ENCODE measurements at places on chromosomes 3 and 15.

- no peak for DNase-seq
Measured at GRCh38 chr15:25869701-25870100, 6.6 kb upstream of the ATP10A start.

GRCh38 chr15:31802761-31803160 is 227.6 kb upstream of the CHRNA7 start:
- DNase-seq, result no peak

DNA sequence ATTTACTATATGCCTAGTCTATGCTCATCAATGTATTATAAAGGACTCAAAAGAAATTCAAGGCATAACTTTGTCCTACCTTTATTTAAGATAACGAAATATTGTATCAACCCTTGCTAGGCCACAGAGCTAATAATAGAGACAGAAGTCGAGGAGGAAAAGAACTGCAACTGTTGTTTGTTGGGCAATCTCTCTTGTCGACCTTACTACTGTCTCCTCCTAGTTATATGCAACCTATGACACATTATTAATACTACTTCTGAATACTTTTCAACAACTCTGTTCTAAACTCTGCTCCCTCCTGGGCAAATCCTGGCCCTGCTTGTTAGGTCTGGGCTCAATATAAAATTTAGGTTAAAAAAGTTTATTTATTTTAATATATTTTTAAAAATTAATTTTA is 24.6 kb downstream of the SPPL2A start:
- no peak for DNase-seq

- no peak for DNase-seq
Measured at GRCh38 chr3:183975981-183976662, 41.6 kb downstream of the ABCC5 start.

- DNase-seq, result no peak
Measured at GRCh38 chr3:126083511-126083912, 412 bp downstream of the SLC41A3 start.

- DNase-seq, result no peak
Measured at GRCh38 chr3:51961602-51962569, 5.4 kb downstream of the PCBP4 start.

DNA sequence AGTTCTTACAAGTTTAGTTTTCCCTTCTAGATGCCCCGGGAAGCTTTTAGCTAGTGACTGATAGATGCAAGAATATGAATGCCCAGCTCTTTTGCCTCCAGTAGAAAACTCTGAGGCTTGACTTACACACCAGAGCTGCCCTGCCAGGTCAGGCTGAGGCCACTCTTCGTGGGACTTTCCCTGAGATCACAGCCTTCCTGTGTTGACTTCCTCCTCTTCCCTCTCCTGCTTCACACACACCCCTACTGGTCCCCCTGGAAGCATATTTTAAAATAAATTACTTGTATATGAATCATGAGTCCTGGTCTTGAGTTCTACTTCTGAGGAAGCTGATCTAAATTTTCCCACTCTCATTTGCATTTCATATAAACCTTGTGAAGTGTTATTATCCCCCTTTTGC is 413.7 kb downstream of the PDCD6IP start:
- DNase-seq, result no peak

- no peak for DNase-seq
Measured at GRCh38 chr15:62734706-62735105, 307.8 kb upstream of the TPM1 start.

DNA sequence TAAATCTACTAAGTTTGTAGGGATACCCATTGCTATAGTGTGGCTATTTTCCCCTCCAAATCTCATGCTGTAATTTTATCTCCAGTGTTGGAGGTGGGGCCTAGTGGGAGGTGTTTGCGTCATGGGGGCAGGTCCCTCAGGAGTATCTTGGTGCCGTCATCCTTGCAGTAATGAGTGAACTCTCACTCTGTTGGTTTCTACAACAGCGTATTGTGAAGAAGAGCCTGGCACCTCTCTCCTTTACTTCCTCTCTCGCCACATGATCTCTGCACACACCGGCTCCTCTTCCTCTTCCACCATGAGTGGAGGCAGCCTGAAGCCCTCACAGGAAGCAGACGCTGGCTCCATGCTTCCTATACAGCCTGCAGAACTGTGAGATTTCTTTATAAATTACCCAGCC is 34.0 kb upstream of the TRPM1 start:
- DNase-seq, result no peak

DNA sequence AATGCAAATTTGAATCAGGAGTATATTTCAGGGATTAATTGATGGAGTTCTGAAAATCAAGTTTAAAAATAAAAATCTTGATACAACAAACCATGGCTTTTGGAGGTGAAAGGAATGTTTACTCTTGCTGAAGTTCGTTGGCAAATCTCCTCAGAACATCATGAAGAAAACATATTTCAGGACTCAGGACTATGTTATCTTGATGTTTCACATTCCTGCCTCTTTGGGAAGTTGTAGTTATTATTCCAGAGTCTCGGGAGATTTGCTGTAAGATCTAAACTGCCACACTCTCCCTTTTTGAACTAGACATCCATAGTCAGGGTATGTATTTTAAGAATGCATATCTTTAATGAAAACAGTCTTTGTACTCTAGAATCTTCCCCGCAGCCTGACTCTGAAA is 271.2 kb downstream of the RBMS3 start:
- DNase-seq, result no peak

DNA sequence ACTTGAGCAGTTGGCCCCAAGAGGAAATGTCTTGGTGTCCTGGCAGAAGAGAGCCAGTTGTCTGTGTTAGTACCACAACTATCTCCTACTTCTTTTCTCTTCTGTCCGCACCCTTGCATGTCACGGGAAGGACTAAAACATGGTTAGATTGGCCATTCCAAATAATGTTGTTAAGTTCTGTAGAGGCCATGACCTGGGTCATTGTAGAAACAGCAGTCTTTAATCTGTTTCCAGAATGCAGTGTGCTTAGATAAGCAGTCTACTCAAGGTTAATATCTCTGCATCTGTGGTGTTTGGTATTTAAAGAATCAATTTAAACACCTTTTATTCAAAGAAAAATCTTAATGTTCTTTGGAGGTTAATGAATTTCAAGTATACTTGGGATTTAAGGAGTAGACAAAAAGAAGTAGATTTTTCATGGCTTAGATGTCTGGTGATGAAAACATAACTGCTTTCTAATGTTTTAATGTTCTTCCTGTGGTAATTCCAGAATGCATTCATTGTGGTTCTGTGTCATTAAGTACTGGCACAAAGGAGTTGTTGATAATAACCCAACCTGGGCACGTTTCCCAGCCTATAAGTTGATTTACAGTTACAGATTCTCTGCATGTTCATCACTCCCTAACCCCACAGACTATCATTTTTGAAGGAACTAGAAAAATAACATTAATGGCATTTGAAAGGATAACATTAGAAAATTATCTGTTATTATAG is 58.9 kb downstream of the TMEM108 start:
- no peak for DNase-seq

DNA sequence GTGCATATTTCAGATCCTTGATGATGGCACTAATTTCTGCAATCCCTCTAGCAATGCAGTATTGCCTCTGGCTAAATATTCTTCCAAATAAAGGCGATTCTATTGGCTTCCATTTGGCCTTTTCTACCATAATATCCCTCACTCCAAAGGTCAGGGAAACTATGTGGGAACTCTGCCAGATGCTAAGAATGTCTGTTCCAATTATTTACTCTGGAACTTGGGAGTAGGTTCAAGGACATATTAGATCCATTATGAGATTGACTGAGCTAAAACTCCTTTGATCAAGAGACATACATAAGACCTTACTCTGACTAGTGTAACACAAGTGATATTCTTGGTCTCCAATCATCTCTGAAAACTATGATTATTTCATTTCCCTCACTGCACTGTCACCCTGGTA is 674.5 kb upstream of the NECTIN3 start:
- no peak for DNase-seq

DNA sequence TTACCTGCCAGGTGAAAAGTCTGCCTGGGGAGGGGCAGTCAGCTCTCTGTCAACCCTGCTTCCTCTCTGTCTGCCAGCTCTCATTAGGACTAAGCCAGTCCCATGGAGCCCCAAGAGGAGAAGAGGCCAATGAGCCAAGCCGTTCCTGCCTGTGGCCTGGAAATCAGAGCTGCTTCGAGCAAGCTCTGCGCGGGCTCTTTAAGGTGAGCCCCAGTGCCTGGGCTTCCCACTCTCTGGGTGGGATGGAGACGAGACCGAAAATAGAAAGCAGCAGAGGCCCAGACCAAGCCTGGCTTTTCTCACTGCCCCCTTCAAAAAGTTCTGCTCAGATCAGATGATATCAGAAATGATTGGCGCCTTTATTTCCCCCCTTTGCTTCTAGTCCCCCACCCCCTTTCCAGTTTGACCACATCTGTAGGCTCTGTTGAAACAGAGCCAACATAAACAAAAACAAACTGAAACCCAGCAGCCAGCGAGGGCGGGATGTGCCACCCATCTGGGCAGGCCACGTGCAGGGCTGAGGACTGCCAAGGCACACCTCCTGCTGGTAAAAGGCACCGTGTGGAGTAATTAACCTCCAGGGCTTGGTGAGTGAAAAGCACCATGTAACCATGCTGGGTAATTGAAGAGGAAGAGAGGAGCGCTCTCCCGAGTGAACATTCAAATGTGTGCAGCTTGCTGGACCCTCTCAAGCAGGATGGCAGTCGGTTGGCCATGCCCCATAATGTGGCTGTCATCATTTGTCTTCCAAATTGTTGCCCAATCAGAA is 471.0 kb upstream of the PROK2 start:
- peak; percentile 66 for DNase-seq

DNA sequence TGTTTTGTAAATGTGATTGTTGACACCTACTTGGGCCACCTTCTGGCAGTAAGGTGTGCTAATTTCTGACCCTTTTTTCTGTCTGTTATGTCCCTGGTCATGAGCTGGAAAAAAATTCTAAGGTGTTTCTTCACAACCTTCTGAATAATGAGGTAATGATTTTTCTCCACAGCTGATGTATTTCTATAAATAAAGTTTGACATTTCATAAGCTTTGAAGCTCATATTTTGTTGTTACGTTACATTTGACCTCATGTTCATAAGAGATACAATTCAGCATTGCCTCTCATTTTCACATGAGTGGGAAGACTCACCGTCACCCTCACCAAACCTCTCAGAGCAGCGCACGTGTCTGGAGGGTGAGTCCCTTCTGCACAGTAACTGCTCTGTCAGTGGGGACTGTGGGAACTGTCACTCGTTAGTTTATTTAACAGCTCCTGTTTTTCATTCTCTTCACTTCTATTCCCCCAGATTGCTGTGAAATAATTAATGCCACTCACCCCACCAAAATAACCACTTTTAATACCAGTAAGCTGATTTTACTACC is 140.9 kb downstream of the PLCL2 start:
- DNase-seq, result no peak

- DNase-seq, result no peak
Measured at GRCh38 chr15:33442449-33442848, 131.7 kb downstream of the RYR3 start.

GRCh38 chr15:92586383-92586942 is 69.1 kb downstream of the FAM174B start:
- no peak for DNase-seq

- no peak for DNase-seq
Measured at GRCh38 chr3:112802338-112802737, 44.3 kb downstream of the CD200R1L start.

GRCh38 chr15:81783586-81783985 is 262.2 kb downstream of the MEX3B start:
- no peak for DNase-seq

DNA sequence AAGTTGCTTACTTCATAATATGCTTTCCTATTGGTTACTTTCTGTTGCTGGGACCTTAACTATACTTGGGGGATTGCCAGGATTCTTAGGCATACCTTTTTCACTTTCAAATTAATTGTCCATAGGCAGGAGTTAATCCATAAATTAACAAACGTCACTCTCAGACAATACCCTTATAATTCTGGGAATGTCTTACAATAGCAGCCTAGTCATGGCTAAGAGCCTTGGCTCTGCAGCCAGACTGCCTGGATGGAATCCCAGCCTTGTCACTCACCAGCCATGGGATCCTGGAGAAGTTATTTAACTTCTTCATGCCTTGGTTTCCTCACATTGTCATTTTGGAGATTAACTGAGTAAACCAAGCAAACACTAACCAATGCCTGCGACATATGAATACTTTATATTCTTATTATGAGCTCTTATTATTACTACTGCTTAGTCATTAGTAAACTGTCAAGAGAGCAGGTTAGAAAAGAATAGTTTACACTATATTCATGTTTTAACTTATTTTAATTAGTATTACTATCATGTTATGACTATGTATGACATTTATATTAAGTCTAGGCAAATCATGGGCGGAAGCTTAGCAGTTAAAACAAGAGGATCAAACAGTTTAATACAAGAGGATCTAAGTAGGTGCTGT is 29.0 kb downstream of the GYG1 start:
- DNase-seq, result no peak
